ENCODE measurements at places on chromosomes 1 and 21.
A peak's percentile ranks its signal among the peaks of the same experiment; 100 is the strongest.

DNA sequence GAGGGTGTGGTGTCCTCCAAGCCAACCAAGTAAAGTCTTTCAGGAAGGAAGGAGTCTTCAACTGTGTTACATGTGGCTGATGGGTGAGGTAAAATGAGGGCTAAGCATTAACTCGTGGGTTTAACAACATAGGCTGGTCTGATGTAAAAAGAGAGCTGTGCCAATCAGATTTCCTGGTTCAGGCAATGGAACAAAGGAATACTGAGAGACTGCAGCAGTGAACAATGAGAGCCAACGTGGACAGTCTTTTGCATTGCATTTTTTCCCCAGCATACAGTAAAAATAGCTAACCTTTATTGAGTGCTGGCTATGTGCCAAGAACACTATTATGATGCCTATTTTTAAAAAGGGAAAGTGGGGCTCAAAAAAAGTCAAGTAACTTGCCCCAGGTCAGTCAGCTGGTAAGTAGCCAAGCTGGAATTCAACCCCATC lies 31.1 kb downstream of the DLGAP3 start:
- peak; percentile 74 for DNase-seq

DNA sequence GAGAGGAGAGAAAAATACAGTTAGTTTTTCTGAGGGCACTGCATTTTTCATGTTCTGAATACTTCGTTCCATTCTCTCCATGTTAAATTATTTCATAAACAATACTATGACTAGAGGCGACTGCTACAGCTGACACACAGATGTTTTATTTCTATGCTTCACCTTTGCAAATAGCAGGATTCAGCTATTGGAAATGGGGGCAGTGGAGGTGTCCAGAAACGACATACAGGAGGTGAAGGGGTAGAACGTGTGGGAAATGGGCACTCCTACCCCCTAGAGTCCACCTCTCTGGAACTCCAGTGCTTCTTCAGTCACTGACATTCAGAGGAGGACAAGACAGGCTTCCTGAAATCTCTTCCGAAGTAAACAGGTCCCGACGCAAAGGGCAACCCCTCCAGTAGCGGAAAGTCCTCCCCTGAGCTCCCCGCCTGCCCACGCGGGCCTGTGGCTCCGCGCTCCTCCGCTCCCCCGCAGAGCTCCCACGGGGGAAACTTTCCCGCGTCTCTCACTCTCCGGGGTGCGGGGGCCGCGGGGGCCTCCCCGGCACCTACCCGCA lies 480 bp downstream of the DPYD start:
- DNase-seq, result peak; percentile 41

DNA sequence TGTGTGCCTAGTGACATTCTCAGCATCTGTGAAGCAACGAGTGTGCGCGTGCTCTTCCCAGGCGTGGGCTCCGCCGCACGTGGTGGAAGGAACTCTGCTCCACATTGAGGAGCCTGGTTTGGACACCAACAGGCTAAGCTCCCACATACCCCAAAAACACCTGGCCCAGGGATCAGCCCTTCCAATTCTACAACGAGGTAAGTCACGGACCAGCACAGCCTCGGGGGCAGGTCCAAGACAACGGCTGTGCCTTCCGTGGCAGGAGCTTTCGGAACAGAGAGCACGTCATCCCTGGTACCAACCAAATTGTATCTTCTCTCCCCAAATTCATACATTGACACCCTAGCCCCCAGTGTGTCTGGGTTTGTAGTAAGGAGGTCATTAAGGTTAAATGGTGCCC lies 27.2 kb upstream of the PDE9A start:
- no peak for DNase-seq

DNA sequence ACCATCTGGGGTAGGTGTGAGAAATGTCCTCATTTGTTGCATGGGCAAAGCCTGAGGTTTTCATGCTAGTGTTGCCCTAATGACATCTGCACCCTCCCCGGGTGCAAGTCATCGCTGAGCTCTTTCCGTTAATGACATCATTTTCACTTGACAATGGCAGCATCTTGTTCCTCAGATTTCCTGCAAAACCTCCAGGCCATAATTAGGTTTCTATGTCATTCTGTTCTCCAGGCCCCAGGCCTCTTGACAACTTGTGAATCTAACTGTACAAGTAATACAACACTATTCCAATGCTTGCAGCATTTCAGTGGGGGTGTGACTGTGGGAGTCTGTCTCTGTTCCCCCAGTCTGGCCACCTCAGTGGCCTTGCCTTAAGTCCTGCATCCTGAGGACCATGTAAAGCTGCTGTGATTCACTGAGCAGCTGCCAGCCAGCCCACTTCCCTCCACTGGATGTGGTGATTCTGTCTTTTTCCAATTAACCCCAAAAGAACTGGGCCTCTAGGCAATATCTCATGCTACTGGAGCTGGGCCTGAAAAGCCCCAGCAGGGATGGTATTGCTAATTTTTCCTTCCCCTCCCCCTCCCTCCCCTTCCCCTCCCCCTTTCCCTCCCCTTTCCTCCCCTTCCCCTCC lies 22.8 kb downstream of the RAB7B start:
- no peak for DNase-seq

- no peak for DNase-seq
Observed at GRCh38 chr1:189686288-189686687, 791.4 kb downstream of the BRINP3 start.

DNA sequence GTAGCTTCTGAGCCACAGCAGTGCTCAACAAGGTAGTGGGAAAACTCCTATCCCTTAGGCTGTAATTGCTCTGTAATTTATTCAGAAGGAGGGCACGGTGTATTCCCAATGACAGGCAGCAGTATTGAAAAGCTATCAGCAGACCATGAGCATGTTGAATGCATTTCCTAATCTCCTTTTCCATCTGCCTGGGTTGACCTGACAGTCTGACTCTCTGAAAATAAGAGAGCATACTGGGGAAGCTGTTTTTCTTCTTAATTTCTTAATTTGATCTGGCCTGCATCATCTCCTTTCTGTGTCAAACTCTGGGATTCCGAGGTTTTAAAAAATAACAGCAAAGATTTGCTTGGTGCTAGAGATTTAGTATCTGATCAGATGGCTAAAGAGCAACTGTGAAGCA lies 88.1 kb upstream of the SLC35F3 start:
- DNase-seq, result no peak

- no peak for DNase-seq
Observed at GRCh38 chr21:18178509-18178908, 66.1 kb upstream of the CHODL start.

- no peak for DNase-seq
Observed at GRCh38 chr1:87167157-87167789, 161.4 kb upstream of the LMO4 start.

DNA sequence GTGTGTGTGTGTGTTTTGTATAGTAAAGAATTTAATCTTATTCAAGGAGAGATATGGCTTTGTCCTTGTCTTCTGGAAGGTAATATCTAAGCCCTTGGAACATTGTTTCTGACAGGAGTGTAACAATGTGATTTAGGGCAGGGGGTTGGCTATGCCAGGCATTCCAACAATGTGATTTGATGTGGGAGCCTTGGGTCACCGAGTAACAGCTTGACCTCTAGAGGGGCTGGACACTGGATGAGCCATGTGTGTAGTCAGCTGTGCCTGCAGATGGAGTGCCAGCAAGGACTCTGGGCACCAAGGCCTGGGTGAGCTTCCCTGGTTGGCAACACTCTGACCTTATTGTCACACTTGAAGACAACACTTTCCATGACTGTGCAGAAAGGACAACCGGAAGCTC lies 336.1 kb upstream of the ZP4 start:
- no peak for DNase-seq

- no peak for DNase-seq
Observed at GRCh38 chr1:12078938-12079861, 16.1 kb downstream of the TNFRSF8 start.

- no peak for DNase-seq
Observed at GRCh38 chr1:167587342-167587741, 33.8 kb upstream of the CREG1 start.

GRCh38 chr1:37020653-37021277 lies 13.6 kb downstream of the GRIK3 start:
- DNase-seq, result no peak

- DNase-seq, result no peak
Observed at GRCh38 chr1:31976401-31976800, 37.3 kb upstream of the KHDRBS1 start.

DNA sequence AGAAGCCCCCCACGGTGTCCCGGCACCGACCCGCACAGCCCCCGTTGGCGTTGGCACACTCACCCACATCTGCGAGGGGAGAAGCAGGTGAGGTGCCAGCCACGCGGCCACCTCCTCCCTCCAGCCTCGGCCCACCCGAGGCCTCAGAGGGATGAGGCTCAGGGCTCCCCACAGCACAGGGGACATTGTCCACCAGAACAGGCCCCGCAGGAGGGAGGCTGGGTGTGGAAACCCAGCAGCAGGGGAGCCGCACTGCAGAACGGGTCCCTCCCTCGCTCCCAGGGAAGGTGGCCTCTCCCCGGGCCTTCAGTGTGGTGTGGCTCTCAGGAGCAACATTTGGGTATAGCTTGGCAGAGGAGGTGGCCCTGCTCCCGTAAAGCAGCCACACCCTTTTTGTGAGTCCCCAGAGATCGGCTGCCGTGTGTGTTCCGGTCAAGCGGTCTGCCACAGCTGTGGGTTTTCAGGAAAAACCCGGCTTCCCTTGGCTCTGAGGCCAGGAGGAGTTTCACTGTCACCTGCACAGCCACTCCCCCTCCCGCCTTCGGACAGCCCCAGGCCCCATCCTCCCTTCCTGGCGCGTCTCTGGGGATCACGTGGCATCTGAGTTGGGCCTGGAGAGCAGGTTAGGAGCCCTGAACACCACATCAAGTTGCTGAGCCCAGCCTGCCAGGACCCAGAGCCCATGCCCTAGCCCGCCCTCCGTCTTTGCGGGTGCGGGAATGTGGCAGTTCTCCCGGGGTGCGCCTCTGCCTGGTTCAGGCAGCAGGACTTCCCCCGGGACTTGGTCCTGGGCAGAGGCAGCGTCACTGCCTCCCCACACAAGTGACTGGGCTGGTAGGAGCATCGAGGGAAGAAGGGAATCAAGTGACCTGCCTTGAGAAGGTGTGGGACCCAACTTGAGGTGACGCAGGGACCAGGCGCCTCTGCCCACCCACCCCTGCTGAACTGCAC lies 64.0 kb downstream of the MEGF6 start:
- DNase-seq, result peak; percentile 17

DNA sequence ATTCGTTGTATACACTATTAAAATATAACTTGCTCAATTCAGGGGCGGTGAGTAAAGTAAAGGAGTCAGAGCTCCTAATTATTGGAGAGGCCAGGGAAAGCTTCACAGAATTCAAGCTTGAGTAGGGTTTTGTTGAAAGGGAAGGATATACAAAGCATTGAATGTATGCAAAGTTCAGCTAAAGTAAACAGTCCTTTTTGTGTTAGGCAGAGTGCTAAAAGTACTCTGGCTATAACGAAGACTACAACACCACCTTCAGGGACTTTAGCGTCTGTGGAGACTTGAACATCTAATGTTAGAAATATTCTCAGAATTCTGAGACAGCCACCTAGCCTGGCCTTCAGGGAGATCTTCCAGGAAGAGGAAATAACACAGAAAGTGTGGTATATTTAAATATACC lies 1.1 kb downstream of the FALEC start:
- no peak for DNase-seq

GRCh38 chr1:89761901-89762300 lies 58.9 kb upstream of the LRRC8D start:
- DNase-seq, result no peak

- no peak for DNase-seq
Observed at GRCh38 chr1:245458761-245459174, 304.0 kb downstream of the KIF26B start.

- no peak for DNase-seq
Observed at GRCh38 chr1:64956010-64956640, 10.2 kb downstream of the JAK1 start.

GRCh38 chr1:192763756-192764155 lies 45.1 kb upstream of the RGS2 start:
- DNase-seq, result no peak

DNA sequence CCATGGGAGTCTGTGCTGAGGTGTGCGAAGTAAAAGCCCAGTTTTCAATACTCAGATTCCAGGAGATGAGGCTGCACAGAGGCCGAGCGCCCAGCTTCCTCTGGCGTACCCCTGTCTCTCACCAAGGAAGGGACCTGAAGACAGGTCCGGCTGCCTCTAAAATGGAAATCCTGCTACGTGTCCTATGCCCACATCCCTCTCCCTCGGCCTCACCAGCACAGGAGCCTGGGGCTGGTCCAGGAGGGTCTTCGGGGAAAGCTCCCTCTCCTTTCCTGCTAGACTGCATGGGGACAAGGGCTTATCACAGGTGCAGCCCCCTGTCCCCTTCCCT lies 392 bp downstream of the MRPL55 start:
- no peak for DNase-seq

DNA sequence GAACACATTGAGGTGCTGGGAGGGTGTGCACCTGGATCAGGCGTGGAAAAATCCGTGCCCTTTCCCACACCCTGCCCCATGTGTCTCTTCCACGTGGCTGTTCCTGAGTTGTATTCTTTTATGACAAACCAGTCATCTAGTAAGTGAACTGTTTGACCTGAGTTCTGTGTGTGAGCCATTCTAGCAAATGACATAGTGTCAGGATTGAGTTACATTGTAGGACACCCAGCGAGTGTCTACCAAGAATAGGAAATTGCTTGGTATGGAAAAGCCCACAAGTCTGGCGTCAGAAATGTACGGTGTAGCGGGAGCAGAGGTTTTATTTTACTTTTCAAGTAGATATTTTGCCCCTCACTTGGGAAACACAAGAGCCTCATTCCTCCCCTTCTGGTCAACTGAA lies 1.2 kb upstream of the MRAP start:
- DNase-seq, result no peak

DNA sequence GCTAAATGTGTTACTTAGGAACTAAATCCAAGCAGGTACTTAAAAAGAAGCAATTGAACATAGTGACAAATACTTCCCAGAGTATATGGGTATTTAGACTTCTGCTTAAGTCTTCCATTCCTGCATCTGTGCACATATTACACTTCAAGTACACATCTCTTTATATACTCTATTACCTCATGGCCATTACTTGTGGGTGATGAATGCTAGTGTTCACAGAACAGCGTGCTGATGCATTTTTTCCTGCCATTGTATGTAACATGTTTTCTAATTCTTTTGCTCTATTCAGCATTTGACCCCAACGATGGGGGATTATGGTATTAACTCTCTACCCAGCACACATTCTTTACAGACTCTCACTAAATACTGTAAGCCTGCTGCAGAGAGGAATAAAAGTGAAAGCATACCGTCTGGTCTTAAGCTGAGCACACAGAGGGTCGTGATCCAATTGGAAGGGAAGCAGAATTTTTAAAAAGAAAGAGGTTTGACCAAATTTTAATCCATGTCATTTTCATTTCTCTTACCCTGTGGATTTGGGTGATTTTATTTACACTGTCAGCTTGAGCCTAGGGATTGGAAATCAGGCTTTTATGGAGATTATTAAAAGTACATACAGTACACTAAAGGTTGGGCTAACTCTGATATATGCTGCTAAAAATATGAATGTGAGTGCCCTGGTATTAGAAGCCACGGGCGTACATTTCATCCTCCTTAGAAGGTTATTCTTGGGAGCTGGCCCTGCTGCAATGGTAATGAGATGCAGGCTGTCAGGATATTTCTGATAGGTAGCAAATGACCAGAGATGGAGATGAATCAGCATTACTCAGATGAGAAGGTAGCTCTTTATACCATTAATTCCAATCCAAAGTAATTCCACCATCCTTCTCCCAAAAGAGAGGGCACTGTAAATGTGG lies 95.5 kb upstream of the PROX1 start:
- DNase-seq, result no peak

- no peak for DNase-seq
Observed at GRCh38 chr1:30773722-30774358, 16.3 kb upstream of the LAPTM5 start.

Measured in NCI-H510A treated with DMSO at 0.1 percent for 48 hours (cell line).